ENCODE measurements at places on chromosomes 11 and 22. TPM values are rescaled to one million over a fixed set of nuclear protein-coding genes. Genes with fewer than 3 reads are reported as not detected.

DNA sequence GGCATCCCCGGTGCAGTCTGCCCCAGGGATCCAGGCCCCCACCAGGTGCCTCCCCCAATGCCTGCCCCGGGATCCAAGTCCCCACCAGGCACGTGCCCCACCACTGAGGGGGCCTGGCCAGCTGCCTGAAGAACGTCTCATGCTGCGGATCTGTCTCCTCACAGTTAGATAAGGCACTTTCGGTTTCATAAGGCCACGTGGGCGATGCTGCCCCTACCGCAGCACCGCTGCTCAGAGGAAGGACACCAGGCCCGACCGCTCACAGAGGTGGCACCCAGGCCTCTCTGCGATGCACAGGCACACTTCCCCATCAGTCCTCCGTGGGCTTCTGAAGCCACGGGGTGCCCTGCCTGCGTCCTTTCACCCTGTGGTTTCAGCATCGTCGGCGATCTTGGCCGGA, 68.1 kb upstream of the BID start:
- no peak for DNase-seq
- H3K36me3 ChIP-seq, result peaks cover 13% of the 10 kb centered on the region
- no peaks in the 10 kb centered on the region for H3K27me3 ChIP-seq
- H3K4me3 ChIP-seq, result no peak overlapping the region
- H3K4me1 ChIP-seq, result no peaks in the 10 kb centered on the region

DNA sequence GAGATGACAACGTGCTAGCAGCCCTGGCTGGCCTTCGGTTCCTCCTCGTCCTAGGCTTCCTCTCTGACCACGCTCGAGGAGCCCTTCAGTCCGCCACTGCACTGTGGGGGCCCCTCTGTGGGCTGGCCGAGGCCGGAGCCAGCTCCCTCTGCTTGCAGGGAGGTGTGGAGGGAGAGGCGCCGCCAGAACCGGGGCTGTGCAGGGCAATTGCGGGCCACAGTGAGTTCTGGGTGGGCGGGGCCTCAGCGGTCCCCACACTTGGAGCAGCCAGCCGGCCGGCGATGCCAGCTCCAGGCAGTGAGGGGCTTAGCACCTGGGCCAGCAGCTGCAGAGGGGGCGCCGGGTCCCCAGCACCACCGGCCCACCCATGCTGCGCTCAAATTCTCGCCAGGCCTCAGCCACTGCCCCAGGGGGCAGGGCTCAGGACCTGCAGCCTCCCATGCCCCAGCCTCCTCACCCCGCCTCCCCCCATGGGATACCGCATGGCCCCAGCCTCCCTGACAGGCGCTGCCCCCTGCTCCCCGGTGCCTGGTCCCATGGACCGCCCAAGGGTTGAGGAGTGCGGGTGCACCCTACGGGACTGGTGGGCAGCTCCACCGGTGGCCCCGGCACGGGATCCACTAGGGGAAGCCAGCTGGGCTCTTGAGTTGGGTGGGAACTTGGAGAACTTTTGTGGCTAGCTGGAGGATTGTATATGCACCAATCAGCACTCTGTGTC, 399.4 kb downstream of the LUZP2 start:
- no peaks in the 10 kb centered on the region for H3K4me1 ChIP-seq
- no peaks in the 10 kb centered on the region for H3K27me3 ChIP-seq
- no peak overlapping the region for H3K27ac ChIP-seq
- H3K36me3 ChIP-seq, result no peaks in the 10 kb centered on the region
- no peak for DNase-seq

DNA sequence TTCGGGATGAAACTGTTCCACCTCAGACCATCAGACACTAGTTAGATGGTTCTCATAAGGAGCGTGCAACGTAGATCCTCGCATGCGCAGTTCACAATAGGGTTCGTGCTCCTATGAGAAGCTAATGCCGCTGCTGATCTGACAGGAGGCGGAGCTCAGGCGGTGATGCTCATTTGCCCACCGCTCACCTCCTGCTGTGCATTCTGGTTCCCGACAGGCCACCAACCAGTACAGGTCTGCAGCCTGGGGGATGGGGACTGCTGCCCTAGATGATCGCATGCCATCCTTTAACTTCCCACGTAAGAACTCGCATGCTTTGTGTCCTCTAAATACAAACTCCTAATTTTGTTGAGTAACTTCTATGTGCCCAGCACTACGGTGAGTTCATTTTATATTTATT, 62.6 kb downstream of the EFCAB6 start:
- no peaks in the 10 kb centered on the region for H3K27me3 ChIP-seq
- H3K4me3 ChIP-seq, result no peak overlapping the region
- DNase-seq, result no peak
- no peaks in the 10 kb centered on the region for H3K4me1 ChIP-seq
- H3K36me3 ChIP-seq, result no peaks in the 10 kb centered on the region
- H3K27ac ChIP-seq, result no peak overlapping the region

GRCh38 chr22:45397806-45398205, 15.6 kb downstream of the SMC1B start:
- DNase-seq, result no peak
- H3K36me3 ChIP-seq, result no peaks in the 10 kb centered on the region
- no peak overlapping the region for H3K4me3 ChIP-seq
- no peak overlapping the region for H3K27ac ChIP-seq

- DNase-seq, result no peak
- H3K4me3 ChIP-seq, result no peak overlapping the region
- H3K4me1 ChIP-seq, result no peaks in the 10 kb centered on the region
- no peaks in the 10 kb centered on the region for H3K27me3 ChIP-seq
- no peaks in the 10 kb centered on the region for H3K36me3 ChIP-seq
These were observed 17.1 kb downstream of the APOBEC3H start for GRCh38 chr22:39114112-39114511.

- no peak overlapping the region for H3K4me3 ChIP-seq
- H3K27ac ChIP-seq, result peak overlapping the region; percentile 25
- peaks cover 6% of the 10 kb centered on the region for H3K4me1 ChIP-seq
These were observed 16.2 kb upstream of the SPTY2D1 start for GRCh38 chr11:18650353-18650752.

The C11orf21 gene
- 2.1 TPM for total RNA-seq

- peaks cover 13% of the 10 kb centered on the region for H3K36me3 ChIP-seq
- peaks cover 23% of the 10 kb centered on the region for H3K4me1 ChIP-seq
- H3K27ac ChIP-seq, result no peak overlapping the region
- H3K4me3 ChIP-seq, result no peak overlapping the region
- DNase-seq, result no peak
These were observed 23.8 kb downstream of the TREH start for GRCh38 chr11:118655486-118656190.
